ENCODE measurements at places on chromosomes 2 and 18. TPM values are rescaled to one million over a fixed set of nuclear protein-coding genes. Genes with fewer than 3 reads are reported as not detected.

DNA sequence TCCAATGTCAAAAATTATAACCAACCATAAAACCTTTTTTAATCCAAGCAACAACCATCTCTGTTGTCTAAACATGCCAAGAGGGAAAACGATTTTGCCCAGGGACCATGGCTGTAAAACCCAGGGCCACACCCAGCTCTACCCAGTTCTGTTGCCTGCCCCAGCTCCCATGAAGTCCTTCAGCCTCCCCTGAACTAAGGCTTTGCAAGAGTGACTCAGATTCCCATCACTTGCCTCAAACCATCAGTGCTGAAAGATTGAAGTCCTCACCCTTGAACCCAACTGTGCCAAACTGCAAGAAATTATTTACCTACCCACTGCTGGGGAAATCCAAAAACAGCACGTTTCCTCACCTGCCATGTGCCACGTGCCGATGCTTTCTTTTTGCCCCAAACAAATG lies 102.5 kb downstream of the TFCP2L1 start:
- DNase-seq, result no peak

DNA sequence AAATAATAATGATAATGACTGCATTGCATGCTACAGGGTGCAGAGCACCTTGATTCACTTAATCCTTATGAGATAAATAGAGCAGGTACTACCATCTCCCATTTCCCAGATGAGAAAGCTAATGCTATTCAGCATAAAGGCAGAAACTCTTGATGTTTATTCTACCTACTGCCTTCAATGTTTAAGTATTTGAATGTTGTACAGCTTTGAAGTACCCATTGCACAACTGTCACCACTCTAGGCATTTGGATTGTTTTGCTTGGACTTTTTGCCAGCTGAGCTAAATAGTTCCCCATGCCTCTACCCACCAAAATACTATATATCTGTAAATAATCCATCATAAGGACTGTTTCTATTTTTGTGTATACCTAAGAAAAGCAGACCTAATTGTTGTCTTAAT lies 7.7 kb upstream of the MXD1 start:
- no peak for DNase-seq

Gene GALR1
- 0.07 TPM for polyA plus RNA-seq

Gene SCLY
- polyA plus RNA-seq, result 25.3 TPM

Gene ALPP
- polyA plus RNA-seq, result not detected

Gene MGAT4A
- polyA plus RNA-seq, result 30.0 TPM

Gene HDLBP
- polyA plus RNA-seq, result 318 TPM

Gene GPR155
- 8.5 TPM for polyA plus RNA-seq

All from right renal pelvis (tissue), 4 donors.